ENCODE measurements at places on chromosomes 12 and 14. TPM values are rescaled to one million over a fixed set of nuclear protein-coding genes. Genes with fewer than 3 reads are reported as not detected.
A peak's percentile ranks its signal among the peaks of the same experiment; 100 is the strongest.

DNA sequence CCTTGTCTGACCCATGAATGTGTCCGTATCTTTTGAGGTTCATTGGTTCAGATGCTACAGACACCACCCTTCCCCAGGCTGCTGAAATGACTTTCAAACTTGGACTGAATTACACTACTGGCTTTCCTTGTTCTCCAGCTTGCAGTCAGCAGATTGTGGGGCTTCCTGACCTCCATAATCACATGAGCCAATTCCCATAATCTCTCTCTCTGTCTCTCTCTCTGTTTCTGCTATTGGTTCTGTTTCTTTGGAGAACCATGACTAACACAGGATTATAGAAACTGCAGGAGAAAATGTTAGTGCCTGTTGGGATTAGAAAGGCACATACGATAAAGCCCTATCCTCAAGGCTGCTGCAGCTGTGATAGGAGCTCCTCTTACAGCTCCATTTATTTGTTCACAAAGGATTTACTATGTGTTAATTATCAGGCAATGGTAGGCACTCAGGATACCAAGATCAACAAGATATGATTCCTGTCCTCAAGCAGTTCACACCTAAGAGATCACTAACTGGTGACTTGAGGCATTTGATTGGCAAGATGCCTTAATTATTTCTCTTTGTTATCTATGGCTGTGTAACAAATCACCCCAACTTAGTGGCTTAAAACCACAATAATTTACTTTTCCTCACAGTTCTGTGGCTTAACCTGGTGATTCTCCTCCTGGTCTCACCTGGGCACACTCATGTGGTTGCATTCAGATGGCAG, 10.2 kb upstream of the NYNRIN start:
- no peak for DNase-seq

- no peak for DNase-seq
Measured at GRCh38 chr12:109645194-109645593, 68.4 kb upstream of the FAM222A start.

Gene APOF
- not detected for total RNA-seq

DNA sequence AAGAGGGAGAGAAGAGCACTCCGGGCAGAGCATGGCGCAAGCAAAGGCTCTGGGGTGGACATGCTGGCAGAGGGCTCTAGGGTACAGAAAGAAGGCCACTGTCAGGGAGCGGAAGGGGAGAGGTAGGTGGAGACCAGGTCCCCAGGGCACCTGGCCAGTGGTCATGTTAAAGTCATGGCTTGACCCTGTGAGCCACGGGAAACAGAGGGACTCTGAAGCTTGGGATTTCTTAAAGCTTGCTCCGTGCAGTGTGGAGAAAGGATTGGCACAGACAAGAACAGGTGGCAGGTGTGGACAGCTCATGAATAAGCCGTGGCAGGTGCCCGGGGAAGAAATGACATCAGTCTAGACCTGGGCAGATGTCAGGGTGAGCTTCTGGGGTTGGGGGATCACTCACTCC, 413.8 kb downstream of the BCL11B start:
- DNase-seq, result no peak

Gene CRIP1
- 1.8 TPM for total RNA-seq

GRCh38 chr14:97299661-97300060, 502.5 kb downstream of the VRK1 start:
- DNase-seq, result no peak

DNA sequence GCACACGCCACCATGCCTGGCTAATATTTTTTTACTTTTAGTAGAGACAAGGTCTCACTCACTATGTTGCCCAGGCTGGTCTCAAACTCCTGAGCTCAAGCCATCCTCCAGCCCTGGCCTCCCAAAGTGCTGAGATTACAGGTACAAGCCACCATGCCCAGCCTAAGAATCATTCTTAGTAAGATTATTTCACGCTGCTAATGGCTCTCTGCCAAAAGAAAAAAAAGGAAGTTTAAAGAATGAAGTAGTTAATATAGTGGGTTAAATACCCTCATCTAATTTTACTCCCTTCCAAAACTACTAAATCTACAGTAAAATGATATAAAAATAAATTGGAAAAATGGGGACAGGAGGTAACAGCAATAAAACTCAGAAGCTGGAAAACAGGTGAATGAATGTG, 2.6 kb downstream of the ETFRF1 start:
- no peak for DNase-seq

Gene WIF1
- not detected for total RNA-seq

Gene SLCO1B1
- total RNA-seq, result not detected

DNA sequence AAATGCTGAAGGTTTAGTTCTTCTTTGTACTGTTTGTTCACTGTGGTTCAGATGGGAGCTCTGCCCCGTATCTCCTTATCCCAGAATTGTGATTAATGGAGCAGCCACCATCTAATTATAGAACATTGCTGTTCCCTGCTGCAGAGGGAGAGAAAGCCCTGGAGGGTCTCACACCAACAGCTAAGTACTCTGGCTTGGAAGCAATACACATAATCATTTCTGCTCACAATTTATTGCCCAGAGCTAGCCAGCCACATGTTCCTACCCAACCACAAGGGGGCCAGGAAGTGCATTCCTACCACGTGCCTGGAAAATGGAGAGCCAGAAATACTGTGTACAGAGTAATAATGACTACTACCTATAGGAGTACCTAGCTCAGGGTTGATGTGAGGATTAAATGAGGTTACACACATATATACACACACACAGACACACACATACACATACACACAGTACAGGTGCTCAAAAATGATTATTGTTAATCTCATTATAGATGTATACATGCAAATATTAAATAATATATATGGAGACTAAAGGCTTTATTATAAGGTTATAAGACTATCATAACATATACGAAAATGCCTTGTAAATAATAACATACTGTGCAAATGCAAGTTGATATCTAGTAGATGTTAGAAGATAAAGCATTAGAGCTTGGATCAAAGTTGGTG, 22.3 kb downstream of the MSRB3 start:
- DNase-seq, result peak; percentile 28

DNA sequence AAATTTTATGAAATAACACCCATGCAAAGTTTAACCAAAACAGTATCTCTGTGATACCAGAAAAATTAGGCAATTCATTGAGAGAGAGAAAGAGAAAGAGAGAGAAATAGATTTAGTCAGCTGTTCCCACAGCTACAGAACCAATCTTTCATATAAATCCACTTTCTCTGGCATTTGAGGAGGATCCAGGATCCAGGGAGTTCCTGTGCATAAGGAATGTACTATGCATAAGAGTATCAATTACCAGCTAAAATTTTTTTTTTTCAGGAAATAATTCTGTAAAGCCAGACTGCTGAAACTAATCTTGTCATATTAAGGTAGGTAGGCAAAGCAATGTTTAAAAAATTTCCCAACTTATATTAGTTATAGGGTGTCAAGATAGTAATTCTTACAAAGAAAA, 133.7 kb downstream of the FLRT2 start:
- DNase-seq, result no peak

Gene FNTB
- total RNA-seq, result 17.2 TPM

Gene TBX3
- total RNA-seq, result 18.4 TPM

DNA sequence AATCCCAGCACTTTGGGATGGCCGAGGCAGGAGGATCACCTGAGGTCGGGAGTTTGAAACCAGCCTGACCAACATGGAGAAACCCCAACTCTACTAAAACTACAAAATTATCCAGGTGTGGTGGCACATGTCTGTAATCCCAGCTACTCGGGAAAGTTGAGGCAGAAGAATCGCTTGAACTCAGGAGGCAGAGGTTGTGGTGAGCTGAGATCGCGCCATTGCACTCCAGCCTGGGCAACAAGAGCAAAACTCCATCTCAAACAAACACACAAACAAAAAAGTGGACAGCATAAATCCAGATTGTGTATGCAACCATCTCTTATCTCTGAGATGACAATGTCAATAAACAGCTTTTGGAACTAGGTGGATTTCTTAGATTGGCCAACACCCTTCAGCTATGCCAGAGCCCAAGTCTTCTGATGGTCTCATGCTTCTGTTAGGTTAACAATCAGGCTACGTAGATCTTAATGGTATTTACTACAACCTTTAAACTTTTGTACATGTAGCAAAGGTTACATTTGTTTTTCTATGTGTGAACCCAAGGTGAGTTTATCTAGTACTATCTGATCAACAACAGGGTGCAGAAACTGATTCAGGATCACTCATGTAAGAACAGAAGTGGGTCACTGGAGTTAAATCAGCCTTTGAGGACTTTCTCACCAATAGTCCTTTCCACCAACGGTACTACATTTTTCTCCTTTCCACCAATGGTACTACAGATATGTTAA, 73.7 kb downstream of the DUSP16 start:
- DNase-seq, result no peak

DNA sequence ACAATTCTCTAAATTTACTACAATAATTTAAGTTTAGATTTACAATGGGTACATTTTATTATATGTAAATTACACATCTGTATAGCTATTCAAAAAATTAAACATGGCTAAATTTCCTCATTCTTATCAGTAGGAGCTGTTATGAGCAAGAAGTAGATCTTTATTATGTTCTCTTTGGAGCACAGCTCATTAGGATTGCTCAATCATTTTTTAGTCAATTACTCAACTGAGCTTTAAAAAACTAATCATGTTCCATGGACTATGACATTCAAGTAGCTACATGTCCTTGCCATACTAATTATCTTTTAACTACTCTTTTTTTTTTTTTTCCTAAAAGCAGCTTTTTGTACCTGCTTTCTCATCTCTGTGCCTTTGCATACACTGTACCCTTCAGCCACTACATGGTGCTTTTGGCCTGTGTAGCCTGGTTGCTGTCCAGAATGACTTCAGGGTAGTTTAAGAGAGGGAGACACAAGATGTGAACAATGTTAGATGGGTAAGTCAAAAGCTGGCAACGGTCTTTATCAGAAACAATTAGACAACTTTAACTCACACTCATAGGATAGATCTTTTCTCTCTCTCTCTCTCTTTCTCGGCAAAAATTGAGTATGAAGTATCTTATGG, 69.0 kb downstream of the SSPN start:
- no peak for DNase-seq

DNA sequence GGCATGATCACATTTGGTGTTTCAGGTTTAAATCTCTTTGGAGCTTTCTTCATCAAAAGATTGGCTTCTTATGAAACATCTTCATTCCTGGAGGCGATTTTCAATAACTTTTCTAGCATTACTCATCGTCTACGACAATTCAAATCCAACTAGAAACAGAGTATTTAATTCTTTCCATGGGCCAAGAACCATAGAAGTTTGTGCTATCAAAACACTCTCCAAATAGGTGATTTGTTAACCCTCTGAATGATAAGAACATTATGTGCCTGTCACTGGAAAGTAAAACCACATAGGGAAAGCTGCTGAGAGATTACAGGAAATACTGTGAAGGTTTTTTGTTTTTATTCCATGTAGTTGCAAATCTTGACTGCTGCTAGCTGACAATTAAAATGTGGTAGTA, 6.9 kb upstream of the DCN start:
- no peak for DNase-seq

DNA sequence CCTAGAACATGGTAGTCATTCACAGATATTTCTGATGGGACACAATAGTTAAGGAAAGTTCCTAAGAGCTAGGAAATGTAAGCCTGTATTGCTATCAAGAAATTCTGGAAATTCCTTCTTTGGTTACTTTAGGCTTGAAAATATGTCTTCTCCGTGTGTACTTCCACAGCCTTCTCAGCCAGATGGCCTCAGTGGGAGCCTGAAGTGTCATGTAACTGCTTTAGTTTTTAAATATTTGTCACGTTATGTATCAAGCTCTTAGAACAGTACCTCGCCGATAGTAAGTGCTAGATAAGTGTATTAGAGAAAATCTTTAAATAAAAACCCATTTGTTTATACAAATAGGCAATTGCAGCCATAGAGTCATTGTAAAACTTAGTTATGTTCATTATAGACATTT, 95.6 kb downstream of the DERA start:
- DNase-seq, result no peak

DNA sequence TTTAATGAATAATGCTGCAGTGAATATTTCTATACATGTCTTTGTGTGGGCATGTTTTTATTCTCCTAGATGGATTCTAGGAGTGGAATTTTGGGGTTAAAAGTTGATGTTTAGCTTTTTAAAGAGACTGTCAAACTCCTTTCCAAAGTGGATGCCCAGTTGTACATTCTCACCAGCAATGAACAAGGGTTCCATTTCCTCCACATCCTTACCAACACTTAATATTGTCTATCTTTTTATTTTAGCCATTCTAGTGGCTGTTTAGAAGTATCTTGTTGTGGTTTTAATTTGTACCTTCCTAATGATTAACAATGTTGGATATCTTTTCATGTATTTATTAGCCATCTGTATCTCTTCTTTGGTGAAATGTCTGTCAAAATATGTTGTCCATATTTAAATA, 109.8 kb downstream of the SMOC1 start:
- no peak for DNase-seq

Gene SLC7A7
- total RNA-seq, result 1.1 TPM

GRCh38 chr14:21302013-21302835, 22.3 kb downstream of the RPGRIP1 start:
- DNase-seq, result no peak

DNA sequence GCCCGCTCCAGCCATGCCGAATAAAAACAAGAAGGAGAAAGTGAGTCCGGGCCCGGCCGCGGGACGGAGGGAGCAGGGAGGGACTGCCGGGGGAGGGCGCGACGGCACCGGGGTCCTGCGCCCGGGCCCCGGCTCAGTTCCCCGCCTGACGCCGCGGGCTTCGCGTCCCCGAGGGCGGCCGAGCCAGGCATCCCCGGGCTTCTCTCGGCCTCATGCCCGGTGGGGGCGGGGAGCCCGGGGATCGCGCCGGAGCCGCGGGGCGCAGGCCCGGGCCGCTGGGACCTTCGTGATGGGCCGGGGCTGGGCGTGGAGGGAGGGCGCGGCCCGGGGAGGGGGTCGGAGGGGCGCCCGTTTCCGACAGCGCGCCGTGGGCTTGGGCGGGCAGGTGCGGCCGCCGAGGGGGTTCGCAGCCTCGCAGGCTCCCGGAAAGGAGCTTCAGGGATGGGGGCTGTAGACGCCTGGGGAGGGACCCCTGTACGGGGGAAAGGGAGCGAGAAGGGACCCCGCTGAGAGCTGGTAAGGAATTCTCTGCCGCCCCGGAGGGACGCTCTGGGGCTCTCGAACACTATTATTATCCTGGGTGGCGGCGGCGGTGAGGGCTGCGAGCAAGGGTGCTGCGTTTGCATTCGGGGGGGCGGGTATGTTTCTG, 496 bp downstream of the PPP2R5C start:
- DNase-seq, result no peak

Gene HOXC9
- 12.2 TPM for total RNA-seq

Gene INHBE
- 1.4 TPM for total RNA-seq

Gene P2RX2
- total RNA-seq, result not detected

GRCh38 chr12:77685112-77685511, 145.6 kb upstream of the NAV3 start:
- peak; percentile 57 for DNase-seq

GRCh38 chr14:57139173-57139572, 129.5 kb downstream of the EXOC5 start:
- DNase-seq, result no peak

GRCh38 chr14:72599579-72600470, 294.1 kb downstream of the DPF3 start:
- DNase-seq, result no peak
